Pons (tissue), 1 donor: ENCODE measurements at places on chromosomes 13 and 19.

GRCh38 chr13:30159446-30159839 lies 147.9 kb downstream of the KATNAL1 start:
- DNase-seq: no peak

DNA sequence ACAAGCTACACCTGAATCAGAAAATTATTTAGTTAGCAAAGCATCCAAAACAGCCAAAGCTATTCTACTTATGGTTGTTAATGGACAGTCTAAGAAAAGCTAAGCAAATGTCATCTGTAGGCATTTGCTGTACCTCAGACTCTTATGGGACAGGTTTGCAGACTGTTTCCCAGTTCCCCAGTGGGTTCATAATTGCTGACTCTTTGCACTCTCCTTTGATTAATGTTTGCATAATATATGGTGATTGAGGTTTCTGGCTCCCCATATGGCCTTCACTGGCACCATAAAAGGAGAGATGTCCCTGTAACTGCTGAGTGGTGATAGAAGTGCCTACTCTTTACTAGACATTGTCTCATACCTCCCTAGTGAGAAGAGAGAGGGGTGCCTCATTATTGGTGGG lies 142.1 kb downstream of the GPC6 start:
- DNase-seq: no peak

DNA sequence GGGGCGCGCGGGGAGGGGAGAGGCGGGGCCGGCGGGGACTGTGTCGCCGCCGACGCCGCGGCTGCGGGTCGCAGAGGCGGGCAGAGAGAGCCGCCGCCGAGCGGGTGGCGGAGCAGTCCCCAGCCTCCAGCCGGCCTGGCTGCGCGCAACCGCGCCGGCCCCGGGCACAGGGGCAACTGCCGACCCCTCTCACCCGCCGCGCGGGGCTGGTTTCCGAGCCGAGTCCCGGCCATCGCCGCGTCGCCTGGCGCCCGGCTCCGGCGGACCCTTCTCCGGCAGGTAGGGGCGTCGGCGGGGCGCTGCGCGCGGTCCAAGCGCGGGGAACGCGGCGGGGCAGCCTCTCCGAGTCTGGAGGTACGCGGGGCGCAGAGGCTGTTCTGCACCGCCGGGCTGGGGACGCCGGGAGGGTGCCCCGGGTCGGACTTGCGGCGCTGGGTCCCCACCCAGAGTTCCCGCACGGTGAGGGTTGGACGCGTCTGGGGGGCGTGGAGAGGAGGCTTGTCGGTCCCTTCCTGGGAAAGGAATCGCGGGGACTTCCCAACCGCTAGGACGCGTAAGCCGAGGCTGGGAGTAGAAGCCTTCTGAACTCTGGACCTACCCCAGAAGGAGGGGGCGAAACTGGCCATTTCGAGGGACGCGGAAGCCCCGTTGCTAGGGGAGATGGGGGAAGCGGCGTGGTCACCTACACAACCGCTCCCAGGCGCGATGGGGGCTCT lies 133.6 kb upstream of the MYO16 start:
- no peak for DNase-seq

DNA sequence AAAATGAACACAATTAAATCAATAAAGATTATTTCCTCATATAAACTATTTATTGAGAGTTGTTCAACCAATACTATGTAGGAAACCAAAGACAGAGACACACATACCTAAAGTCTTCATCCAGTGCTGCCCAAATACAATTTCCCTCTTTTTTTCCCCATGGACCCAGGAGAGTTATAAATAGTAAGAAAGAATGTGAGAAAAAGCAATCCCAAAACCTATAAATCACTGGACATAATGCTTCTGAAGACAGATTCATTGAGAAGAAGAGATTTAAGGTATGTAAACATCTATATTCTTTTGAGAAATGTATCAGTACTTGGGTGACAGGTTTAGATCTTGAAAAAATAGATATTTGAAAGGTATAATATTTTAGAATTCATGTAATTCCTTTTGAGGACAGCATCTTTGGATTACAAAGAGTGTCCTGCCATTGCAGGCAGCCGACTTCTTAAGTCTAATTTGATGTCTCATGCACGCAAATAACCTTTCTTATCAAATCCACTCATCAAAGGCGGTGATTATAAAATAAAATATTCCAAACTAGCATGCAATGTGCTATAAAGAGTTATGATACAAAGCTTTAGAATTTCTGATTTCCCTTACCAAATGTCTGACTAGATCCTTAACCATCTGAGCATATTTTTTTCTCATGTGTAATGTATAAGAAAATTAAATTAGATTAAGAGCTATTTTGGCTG lies 739.4 kb downstream of the LIG4 start:
- no peak for DNase-seq

DNA sequence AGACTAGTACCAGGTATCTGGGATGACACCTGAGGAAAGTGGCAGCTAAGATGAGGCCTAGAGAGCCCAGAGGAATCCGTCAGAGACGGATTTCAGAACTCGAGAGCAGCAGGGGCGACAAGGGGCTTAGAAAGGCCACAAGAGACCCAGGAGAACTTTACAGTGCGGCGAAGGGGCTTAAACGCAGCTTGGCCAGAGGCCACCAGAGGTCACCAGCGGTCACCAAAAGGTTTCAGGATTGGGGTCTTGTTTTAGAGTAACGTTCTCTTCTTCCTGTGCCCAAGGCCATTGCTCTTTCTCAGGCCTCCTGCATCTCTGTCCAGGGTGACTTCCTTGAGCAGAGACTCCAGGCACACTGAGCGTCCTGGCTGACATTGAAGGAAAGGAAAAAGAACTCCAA lies 2.2 kb downstream of the ZSCAN22 start:
- DNase-seq: no peak

- DNase-seq: no peak
Measured at GRCh38 chr19:33392341-33393285, 19.1 kb downstream of the CEBPG start.
